ENCODE measurements at places on chromosomes 6 and 20. TPM values are rescaled to one million over a fixed set of nuclear protein-coding genes. Genes with fewer than 3 reads are reported as not detected.

Gene PFDN4
- 93.0 TPM for total RNA-seq

Gene CRISP2
- total RNA-seq: not detected

Gene WDR27
- 24.4 TPM for total RNA-seq

Gene ANKEF1
- total RNA-seq: 0.73 TPM

Gene APCDD1L
- under 0.01 TPM for total RNA-seq

Gene ASXL1
- total RNA-seq: 44.6 TPM

Gene NKX2-2
- not detected for total RNA-seq

Gene WFDC9
- total RNA-seq: not detected

Gene MATN4
- not detected for total RNA-seq

Gene SLC35B3
- total RNA-seq: 15.7 TPM

Gene GSTA3
- not detected for total RNA-seq

Gene XKR7
- total RNA-seq: not detected

Gene MYLK2
- total RNA-seq: under 0.01 TPM

Gene BPIFB3
- not detected for total RNA-seq

Gene KCNK16
- not detected for total RNA-seq

Gene CDC5L
- 19.3 TPM for total RNA-seq

Gene GPLD1
- 0.34 TPM for total RNA-seq

Gene CLPSL2
- total RNA-seq: not detected

Gene NOX3
- not detected for total RNA-seq

Gene FAM162B
- not detected for total RNA-seq

Gene SOBP
- total RNA-seq: under 0.01 TPM

Gene HELZ2
- total RNA-seq: 424 TPM

Gene PNPLA1
- not detected for total RNA-seq

Gene C6orf118
- not detected for total RNA-seq

Gene SLC2A10
- total RNA-seq: 15.6 TPM

Gene SHLD1
- total RNA-seq: 2.1 TPM

Gene BMP2
- total RNA-seq: 0.31 TPM

Gene DDO
- total RNA-seq: not detected

All from melanocyte of skin (primary cell).